ENCODE measurements at places on chromosomes 11 and 22.

GRCh38 chr22:36366291-36366708 is 21.5 kb downstream of the MYH9 start:
- DNase-seq: no peak

DNA sequence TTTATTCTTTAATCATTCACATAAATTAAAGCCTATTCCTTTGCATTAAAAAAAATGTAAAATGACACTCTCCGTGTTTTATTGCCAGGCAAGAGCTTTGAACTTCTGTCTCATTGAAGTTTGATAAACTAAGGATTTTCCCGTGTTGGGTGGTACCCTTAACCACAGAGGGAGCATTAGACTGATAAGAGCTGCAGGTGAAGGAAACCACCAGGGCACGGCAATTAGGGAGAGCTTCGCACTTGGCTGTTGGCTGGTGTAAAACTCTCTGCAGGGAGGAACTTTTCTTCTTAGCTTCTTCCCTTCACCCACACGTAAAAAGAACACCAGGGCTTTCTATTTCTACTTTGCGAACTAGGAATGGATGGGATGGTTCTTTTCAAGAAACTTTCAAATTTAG is 47.0 kb downstream of the CSTPP1 start:
- DNase-seq: no peak

- DNase-seq: peak; percentile 68
Measured at GRCh38 chr11:47186700-47187695, 764 bp upstream of the PACSIN3 start.

DNA sequence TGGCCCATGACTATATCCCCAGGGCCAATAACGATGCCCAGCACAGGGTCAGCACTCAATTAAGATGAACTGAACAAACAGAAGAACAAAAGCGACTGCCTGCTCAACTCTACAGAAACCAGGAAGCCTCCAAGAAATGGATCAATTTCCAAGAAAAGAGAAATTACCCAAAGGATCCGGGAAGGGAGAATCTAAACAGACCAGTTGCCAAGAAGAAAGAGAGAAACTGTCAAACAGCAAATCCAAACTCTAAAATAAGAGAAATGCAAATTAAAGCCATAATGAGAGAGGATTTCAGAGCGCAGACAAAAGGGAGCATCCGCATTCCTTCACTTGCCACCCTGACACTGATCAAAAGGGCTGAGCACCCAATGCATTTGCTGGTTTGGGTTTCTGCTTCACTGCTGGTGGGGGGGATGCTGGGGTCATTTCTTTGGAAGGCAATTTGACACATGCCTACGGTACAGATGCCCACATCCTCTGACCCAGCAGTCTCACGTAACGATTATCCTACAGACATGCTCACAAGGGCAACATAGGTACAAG is 37.7 kb upstream of the RFPL3 start:
- DNase-seq: no peak

GRCh38 chr11:64856382-64857227 is 12.2 kb upstream of the CDC42BPG start:
- no peak for DNase-seq

DNA sequence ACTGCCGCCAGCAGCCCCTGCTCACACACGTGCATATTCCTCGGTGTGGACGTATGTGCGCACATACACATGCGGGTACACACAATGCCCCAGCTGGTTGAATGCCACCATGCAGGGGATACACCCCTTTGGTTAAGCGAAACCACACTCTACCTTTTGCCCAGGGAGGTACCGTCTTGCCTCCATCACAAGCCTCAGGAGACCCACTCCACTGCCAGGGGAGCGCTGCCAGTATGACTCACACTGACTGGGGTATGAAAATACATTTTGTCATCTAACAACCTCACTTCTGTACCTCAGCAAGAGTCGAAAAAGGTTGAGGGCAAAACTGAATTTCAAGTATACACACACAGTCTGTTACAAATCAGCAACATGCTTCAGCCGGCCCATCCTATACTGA is 39.4 kb downstream of the TMEM45B start:
- no peak for DNase-seq

- DNase-seq: no peak
Measured at GRCh38 chr11:10952872-10953271, 95.0 kb upstream of the ZBED5 start.

GRCh38 chr11:86246293-86246675 is 1.7 kb downstream of the EED start:
- DNase-seq: no peak

DNA sequence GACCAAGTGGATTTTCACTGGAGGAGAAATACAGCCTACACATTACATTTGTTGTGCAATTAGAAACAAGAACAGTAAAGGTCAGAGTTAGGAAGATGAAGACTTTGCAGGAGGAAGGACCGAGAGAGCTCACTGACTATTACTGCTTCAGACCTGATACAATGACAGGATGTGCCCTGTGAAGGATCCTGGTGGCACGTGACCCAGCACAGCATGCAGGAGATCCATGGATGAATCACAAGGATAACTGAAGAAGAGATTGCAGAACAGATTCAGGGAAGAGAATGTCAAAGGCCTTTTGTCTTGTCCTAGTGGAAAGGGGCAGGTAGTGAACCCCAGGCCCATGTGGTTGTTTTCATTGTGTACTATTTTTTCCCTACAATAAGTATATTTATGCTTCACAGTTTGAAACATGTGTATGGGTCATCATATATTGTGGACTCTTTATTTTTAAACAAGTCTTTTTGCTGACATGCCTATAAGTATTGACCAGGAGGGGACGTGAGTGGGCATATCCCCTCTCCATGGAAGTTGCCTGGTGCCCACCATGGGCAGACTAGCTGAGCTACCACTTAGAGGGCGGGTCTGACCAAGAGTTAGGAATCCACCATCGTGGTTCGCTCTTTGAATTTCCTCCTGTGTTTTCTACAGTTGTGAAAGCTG is 44.3 kb downstream of the RASSF10 start:
- DNase-seq: no peak

- no peak for DNase-seq
Measured at GRCh38 chr22:19082793-19083192, 39.4 kb downstream of the DGCR2 start.

DNA sequence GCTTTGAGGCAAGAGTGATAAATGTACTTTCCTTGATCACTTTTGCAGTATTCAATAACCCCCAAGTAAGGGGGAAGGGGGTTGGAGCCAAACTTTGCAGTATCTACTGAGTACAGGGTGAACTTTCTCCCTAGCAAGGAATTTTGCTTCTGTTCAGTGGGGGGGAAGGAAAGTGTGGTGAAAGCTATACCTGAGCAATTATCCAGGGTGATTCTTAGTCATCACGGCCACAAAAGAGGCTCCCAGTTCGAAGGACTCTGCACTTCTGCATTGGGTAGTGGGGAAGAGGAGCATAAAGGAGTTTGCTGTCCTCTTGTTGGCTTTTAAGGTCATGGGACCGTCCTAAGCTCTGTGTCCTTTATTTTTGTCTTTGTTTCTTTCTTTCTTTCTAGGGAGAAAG is 346.5 kb upstream of the SYN3 start:
- no peak for DNase-seq

- no peak for DNase-seq
Measured at GRCh38 chr11:126378763-126379162, 23.3 kb downstream of the ST3GAL4 start.

GRCh38 chr11:115845872-115846271 is 341.7 kb upstream of the CADM1 start:
- DNase-seq: no peak

DNA sequence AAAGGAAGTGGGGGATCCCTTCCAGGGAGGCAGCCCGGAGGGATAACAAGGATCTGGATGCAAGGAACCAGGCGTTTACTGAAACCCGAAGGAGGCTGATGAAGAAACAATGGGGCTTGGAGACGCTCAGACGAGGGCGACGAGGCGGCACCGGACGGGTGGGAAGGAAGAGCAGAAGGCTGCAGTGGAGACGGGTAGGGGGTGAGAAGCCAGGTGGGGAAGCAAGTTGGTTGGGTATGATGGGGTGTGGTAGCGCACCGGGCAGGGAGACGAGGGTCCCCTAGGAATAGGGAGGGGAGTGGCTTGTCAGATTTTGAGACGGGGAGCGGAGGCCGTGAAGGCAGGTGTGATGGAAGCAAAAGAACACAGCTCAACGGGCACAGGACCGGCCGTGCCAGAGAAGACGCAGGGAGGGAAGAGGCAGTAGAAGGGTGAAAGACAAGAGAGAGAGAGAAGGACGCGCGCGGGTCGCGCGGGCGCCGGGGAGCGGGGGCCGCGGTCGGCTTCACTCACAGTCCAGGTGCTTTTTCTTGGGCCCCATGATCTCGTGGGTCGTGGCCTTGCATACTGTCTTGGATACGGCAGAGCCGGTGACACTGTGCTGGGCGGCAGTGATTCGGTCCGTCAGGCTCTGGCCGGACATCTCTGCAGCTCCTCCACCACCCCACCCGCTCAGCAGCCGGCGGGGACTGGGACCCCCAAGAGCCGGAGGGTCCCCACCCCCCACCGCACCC is 579 bp downstream of the PICALM start:
- peak; percentile 64 for DNase-seq

DNA sequence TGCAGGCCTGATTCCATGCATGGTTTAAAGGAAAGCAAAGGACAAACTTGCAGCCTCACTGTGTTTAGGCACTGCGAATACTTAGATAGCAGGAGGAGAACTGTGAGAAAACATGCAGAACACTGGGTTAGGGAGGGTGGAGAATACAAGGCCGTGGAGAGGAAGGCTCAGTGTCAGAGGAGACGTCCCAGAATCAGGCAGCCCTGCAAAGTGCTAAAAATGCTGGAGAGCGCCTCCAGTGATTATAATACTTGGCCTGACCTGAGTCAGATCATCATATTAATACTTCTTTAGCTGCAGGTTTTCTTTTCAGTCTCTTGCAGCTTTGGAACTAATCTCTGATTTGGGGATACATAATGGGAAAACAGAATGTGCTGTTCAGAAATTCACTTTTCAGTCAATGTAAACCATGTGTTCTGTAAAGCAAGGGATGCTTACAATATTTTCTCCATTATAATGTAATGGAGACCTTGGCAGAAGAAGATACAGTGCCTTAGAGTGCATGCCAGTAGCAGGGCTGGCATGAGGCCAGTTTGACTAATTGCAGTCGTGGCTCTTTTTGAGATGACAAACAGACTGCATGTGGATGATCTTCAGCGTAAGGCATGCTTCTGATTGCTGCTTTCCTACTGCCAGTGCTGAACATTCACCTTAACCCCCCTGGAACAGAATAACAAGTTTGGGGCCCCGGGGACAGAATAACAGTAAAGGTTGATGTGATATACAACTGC is 16.8 kb downstream of the EXT2 start:
- no peak for DNase-seq

DNA sequence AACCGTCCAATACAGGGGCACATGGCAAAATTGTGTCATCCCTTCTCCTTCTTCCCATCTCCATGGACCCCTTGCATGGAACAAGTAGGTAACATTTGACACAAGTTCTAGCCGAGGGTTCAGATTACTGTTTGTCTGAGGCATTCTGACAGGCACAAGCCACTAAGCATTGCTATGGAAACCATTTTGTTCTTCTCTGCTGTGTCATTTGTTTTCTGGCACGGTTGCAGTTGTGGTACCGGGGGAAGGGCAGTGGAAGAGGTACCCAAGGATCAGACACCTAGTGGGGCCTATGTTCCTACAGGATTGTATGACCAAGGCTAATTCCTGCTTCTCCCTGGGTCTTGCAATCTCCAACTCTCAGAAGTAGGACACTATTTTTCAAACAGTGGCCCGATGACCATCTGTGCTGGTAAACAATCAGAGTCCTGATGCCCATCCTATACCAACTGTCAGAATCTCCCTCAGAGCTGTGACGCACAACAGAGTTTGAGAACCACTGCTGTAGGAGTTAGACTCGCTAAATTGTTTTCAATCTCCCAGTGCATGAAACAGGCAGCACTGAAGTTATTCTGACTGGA is 69.3 kb downstream of the KCNC1 start:
- no peak for DNase-seq

GRCh38 chr11:72594493-72595291 is 79.5 kb downstream of the PDE2A start:
- DNase-seq: no peak

- no peak for DNase-seq
Measured at GRCh38 chr22:44814266-44815098, 62.1 kb downstream of the ARHGAP8 start.

- no peak for DNase-seq
Measured at GRCh38 chr11:65102142-65103095, 6.4 kb downstream of the VPS51 start.

GRCh38 chr11:119445850-119446249 is 22.9 kb upstream of the THY1 start:
- no peak for DNase-seq

GRCh38 chr11:3165152-3165705 is at the start of gene OSBPL5:
TSS of gene OSBPL5 (minus strand) at chr11:3165310. CDS start at chr11:3129148, 36,162 bp downstream.
- peak; percentile 34 for DNase-seq

GRCh38 chr22:24455751-24456426 is 28.5 kb downstream of the ADORA2A start:
- DNase-seq: no peak

DNA sequence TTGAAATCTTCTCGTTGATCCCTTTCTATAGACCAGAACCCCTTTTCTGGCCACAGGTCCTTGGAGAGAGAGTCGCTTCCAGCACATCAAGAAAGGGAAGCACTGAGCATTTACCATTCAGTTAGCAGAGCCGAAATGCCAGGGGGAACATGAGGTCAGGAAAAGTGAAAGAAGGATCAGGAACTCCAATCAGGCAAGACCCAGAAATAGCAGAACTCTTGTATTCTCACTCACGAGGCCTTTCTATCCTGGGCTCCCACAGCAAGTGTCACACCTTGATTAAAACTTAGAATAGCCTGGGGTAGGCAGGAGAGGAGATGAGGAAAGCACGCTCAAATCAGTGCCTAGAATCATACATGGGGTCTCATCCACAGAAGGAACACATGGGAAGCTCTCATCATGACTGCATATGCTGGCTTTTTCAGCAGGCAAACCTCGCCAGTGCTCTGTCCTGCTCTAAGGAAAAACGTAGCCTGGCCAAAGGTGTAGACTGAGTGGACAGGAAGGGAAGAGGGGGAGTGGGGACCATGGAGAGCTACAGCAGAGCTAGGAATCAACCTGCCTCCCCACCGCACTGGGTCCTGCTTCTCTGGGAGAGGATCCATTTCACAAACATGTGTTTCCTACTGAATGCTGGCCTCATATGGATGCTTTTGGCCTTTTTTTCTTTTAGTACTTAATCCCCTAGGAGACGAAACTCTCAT is 40.5 kb downstream of the OPCML start:
- no peak for DNase-seq

DNA sequence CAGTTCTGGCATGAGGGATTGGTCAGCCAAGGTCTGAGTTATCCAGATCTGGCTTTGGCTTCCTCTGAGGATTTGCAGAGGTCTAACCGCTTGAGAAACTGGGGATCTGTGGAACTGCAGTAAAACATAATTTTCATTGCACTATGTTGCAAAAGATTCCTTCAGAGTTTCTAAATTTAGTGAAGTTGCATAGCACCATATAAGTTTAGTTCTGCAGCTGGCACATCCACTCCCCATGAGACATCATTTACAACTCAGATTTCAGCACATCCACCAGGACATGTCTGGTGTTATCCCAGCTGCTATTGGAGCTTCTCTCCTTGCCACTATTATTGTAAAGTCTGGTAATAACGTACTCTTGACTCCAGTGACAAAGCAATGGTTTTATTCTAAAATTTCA is 181.5 kb downstream of the CWF19L2 start:
- no peak for DNase-seq

GRCh38 chr11:22626573-22627239 is 1.1 kb upstream of the FANCF start:
- no peak for DNase-seq

- peak; percentile 11 for DNase-seq
Measured at GRCh38 chr11:86067009-86067850, 1.7 kb downstream of the PICALM start.

- no peak for DNase-seq
Measured at GRCh38 chr11:43575913-43576310, 104.6 kb upstream of the HSD17B12 start.

Measured in germinal center (tissue), 1 donor.